Esophagus muscularis mucosa (tissue), 4 donors: ENCODE measurements at places on chromosomes 1 and 21. TPM values are rescaled to one million over a fixed set of nuclear protein-coding genes. Genes with fewer than 3 reads are reported as not detected.
A peak's percentile ranks its signal among the peaks of the same experiment; 100 is the strongest.

DNA sequence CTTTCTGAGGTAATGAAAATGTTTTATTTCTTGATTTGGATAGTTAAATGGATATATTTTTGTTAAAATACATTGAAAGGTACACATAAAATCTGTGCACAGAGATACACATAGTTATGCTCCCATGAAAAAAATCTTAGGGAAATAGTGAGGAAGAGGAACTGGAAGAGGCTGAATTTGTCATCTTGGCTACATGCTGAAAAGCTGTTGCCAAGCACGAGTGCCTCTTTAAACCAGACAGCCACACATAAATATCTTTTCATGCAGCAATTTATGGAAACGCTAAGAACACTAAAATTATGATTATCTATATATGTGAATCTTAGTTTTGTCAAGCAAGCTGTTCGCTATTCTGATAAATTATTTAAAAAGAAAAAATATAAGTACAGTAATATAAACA lies 12.8 kb upstream of the ADAR start:
- no peak for DNase-seq
- peaks cover 13% of the 10 kb centered on the region for H3K36me3 ChIP-seq
- no peaks in the 10 kb centered on the region for H3K27me3 ChIP-seq

Gene COL8A2
- 42.8 TPM for total RNA-seq

DNA sequence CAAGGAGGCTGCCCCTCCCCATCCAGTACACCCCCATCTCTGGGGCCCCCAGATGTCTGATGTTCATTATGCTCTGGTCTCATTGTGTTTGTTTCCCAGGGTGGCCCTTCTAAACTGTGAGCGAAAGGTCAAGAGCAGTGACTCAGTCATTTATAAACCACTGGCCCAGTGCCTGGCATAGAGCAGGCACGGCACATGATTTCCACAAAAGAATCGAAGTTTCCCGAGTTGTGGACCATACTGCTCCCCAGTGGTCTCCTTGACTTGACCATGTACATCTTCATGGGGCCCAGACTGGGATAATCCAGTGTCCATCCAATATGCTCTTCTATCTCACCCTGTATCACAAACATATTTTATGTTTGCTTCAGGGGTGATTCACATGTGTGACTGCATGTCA lies 153.3 kb downstream of the NR5A2 start:
- H3K36me3 ChIP-seq: no peaks in the 10 kb centered on the region
- peaks cover 17% of the 10 kb centered on the region for H3K4me1 ChIP-seq
- H3K4me3 ChIP-seq: no peak overlapping the region
- H3K27me3 ChIP-seq: no peaks in the 10 kb centered on the region
- no peak for DNase-seq

GRCh38 chr1:7493711-7494454 lies 277.2 kb upstream of the VAMP3 start:
- no peaks in the 10 kb centered on the region for H3K27me3 ChIP-seq
- H3K36me3 ChIP-seq: no peaks in the 10 kb centered on the region
- peaks cover 18% of the 10 kb centered on the region for H3K4me1 ChIP-seq
- no peak overlapping the region for H3K27ac ChIP-seq

DNA sequence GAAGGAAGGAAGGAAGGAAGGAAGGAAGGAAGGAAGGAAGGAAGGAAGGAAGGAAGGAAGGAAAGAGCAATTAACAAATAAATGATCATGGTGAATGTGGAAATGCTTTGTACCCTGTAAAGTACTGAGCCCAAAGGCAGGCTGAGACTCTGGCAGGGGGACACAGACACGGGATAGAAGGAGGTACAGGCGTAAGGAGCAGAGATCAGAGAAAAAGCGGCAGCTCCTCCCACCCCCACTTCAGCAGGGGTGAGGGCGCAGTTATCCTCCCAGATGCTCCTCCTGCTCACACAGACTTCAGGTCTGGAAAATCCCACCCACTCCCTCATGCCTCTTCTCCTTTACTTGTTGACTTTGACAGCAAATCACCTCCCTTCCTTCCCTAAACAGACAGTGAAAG lies 464.5 kb downstream of the MATN1 start:
- peaks cover 67% of the 10 kb centered on the region for H3K27me3 ChIP-seq
- no peak for DNase-seq
- H3K4me3 ChIP-seq: no peak overlapping the region
- H3K36me3 ChIP-seq: no peaks in the 10 kb centered on the region

- no peak for DNase-seq
- H3K36me3 ChIP-seq: no peaks in the 10 kb centered on the region
- H3K4me1 ChIP-seq: peaks cover 80% of the 10 kb centered on the region
- no peak overlapping the region for H3K4me3 ChIP-seq
- peak overlapping the region; percentile 61 for H3K27ac ChIP-seq
Measured at GRCh38 chr1:100358210-100358609, 5.9 kb downstream of the CDC14A start.

DNA sequence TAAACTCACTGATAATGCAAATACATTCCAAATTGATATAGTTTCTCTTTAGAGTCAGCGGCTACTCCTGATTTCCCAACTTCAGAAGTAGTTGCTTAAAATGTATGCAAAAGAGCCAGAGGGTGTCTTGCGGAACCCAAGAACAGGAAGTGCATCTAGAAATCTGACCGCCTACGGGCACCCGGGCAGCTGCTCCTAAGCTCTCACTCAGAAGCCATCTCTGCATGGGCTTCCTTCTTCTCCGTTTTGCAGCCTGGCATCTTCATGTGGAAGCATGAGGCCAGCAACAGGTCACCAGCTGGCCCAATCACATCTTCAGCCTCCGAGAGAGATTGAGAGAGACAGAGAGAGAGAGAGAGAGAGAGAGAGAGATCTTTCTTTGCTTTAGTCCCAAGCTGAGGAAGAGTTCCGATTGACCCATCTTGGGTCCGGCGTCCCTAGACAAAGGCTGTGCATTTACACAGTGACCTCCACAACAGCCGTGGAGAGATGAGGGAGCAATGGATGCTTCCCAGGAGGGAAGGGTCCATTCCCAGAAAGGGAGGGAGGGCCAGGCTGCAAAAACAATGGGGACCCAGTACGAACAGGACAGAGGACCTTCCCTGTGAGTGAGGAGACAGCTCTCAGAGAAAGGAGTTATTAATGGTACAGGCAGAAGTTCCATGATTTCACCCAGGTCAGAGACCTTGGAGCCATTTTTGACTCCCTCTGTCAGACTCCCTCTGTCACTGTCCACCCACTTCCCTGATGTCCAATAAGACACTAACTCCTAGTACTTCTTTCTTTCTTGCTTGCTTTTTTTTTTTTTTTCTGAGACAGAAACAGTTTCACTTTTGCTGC lies 28.2 kb upstream of the SLC30A1 start:
- H3K36me3 ChIP-seq: no peaks in the 10 kb centered on the region
- DNase-seq: no peak
- no peak overlapping the region for H3K27ac ChIP-seq
- peak overlapping the region; percentile 5 for H3K4me3 ChIP-seq

- no peaks in the 10 kb centered on the region for H3K4me1 ChIP-seq
- H3K4me3 ChIP-seq: no peak overlapping the region
- no peaks in the 10 kb centered on the region for H3K36me3 ChIP-seq
- no peak for DNase-seq
- H3K27me3 ChIP-seq: no peaks in the 10 kb centered on the region
- no peak overlapping the region for H3K27ac ChIP-seq
Measured at GRCh38 chr1:197342044-197342565, 74.1 kb downstream of the CRB1 start.

Gene TPTE
- total RNA-seq: not detected

DNA sequence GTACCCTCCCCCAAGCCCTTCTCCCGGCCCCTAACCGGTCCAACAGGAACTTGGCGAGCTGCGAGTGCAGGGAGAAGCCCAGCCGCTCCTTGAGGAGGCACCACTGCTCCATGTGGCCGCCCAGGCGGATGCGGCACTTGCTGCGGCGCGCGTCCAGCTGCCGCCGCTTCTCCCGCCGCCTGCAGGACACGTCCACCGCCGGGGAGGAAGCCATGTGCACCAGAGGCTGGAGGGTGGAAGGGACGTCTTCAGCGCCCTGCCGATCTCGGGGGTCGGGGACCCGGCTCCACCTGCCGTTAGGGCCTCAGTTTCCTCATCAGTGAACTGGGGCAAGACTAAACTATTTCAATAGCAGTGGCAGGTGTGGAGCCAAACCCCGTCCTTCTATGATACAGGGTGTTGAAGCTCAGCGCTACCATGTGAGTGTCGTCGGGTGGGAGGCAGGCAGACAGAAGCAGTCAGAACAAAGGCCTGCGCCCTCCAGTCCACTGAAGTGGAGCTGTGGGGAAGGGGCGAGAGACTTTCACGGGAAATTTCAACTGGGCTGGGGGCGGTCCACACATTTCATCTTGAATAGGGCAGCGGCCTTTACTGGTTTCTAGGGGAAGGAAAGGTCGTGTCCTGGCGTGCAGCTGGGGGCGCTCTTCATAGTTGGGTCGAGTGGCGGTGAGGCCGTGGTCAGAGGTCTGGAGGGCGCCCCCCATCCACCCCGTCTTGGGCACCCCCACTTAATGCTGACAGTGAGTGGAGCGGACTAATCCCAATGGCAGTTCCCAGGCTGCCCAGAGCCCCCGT lies 592 bp downstream of the ZNF692 start:
- peak overlapping the region; percentile 71 for H3K4me3 ChIP-seq
- DNase-seq: no peak
- peaks cover 37% of the 10 kb centered on the region for H3K4me1 ChIP-seq
- H3K27me3 ChIP-seq: no peaks in the 10 kb centered on the region
- H3K36me3 ChIP-seq: peaks cover 22% of the 10 kb centered on the region

Gene ELOVL1
- total RNA-seq: 60.2 TPM

- DNase-seq: no peak
- no peaks in the 10 kb centered on the region for H3K4me1 ChIP-seq
- no peak overlapping the region for H3K4me3 ChIP-seq
- H3K27me3 ChIP-seq: no peaks in the 10 kb centered on the region
Measured at GRCh38 chr1:51833700-51834099, 44.8 kb downstream of the NRDC start.

Gene LCE6A
- not detected for total RNA-seq

DNA sequence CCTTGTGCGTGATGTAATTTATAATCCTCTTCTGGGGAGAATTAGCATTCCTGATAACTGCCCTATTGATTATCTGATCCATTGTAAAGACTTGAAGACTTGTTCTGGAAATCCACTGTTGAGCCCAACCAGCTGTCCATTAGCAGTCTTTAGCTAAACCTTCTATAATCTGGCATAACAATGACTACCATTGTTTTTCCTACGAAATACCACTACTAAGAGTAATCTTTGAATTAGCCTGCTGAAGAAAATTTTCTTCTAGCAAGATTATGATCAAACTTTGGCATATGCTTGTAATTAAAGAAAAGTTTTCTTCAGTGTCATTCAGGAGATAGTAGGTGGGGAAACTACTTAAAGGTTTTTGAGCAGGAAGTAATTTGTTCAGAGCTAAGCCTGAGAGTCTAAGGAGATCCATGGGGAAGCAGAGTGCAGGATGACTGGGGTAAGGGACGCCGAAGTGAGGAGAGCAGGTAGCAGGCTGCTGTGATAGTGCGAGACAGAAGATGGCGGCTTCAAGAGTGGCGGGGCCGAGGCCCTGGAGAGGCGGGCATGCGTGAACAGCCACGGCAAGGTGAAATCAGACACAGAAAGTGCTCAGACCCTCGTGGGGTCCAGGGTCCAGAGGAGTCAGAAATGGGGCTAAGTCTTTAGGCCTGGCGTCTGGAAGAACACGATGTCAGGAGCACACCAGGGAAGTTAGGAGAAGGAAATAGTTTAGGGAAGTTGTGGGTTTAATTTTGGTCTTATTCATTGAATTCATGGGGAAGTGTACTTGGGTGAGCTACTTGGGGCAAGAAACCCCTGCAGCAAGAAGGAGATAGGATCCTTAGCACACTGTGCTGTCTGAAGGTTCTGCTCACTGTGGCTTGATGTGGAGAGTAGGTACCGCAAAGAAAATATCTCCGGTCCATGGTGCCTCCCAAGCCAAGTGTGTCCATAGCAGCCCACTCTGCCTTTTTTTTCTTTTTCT lies 112.6 kb upstream of the ADAR start:
- no peak overlapping the region for H3K27ac ChIP-seq
- H3K4me1 ChIP-seq: peaks cover 42% of the 10 kb centered on the region
- H3K36me3 ChIP-seq: no peaks in the 10 kb centered on the region
- H3K4me3 ChIP-seq: no peak overlapping the region

- peaks cover 13% of the 10 kb centered on the region for H3K4me1 ChIP-seq
- no peaks in the 10 kb centered on the region for H3K27me3 ChIP-seq
- no peaks in the 10 kb centered on the region for H3K36me3 ChIP-seq
Measured at GRCh38 chr21:34557261-34557660, 45.3 kb upstream of the KCNE1 start.

GRCh38 chr1:231340328-231341013 lies 2.4 kb downstream of the SPRTN start:
- no peak overlapping the region for H3K4me3 ChIP-seq
- peaks cover 36% of the 10 kb centered on the region for H3K4me1 ChIP-seq
- DNase-seq: no peak

Gene TRIM67
- 0.13 TPM for total RNA-seq

GRCh38 chr1:29358183-29358582 lies 121.9 kb downstream of the PTPRU start:
- no peak for DNase-seq
- no peak overlapping the region for H3K4me3 ChIP-seq
- H3K27ac ChIP-seq: no peak overlapping the region
- peaks cover 58% of the 10 kb centered on the region for H3K27me3 ChIP-seq
- no peaks in the 10 kb centered on the region for H3K36me3 ChIP-seq
- no peaks in the 10 kb centered on the region for H3K4me1 ChIP-seq

DNA sequence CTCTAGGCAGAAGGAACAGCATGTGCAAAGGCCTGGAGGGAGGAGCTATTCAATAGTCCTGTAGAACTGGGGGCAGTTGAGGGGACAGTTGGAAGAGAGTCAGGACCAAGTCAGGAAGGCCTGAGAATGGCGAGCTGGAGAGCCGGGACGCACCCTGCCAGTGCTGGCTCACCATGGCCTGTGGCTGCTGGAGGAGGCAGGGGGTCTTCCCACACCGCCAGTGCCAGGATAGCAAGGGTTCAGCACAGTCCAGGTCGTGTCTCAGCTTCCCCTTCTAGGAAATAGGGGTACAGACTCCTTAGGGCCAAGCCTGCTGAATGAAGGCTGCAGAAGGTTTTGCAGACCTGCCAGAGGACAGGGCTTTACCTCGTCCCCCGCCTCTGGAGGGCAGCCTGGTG lies 7.3 kb downstream of the PODN start:
- H3K36me3 ChIP-seq: no peaks in the 10 kb centered on the region
- peaks cover 17% of the 10 kb centered on the region for H3K4me1 ChIP-seq
- H3K27ac ChIP-seq: no peak overlapping the region
- H3K27me3 ChIP-seq: no peaks in the 10 kb centered on the region

- no peaks in the 10 kb centered on the region for H3K27me3 ChIP-seq
- no peak for DNase-seq
- H3K36me3 ChIP-seq: no peaks in the 10 kb centered on the region
- H3K4me1 ChIP-seq: peaks cover 22% of the 10 kb centered on the region
Measured at GRCh38 chr1:226003502-226004170, 4.5 kb upstream of the SDE2 start.
